Jurkat, Clone E6-1 (cell line): ENCODE measurements at places on chromosomes 5 and 9.

DNA sequence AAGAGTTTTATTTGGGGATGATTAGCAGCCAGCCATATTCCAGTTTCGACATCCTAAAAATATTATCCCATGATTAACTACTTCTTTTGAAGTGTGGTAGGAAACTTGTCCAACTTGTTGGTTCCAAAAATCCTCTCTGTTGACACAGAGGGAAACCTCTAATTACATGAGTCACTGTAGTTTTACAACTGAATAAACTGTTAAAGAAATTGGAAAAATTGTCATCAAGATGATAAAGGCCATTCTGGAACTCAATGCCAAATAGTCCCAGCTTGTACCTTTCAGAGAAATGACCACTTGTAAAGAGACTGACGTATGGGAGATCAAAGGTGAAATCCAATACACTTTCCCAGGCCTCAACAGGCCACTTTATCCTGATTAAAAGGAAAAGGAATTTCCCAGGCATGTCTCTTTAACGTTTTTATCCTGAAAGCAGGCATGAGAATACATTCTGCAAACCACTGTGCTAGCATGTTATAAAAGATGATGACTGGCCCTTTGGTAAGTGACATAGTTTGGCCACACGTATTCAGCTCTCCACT lies 261.6 kb downstream of the GLIS3 start:
- DNase-seq: no peak

- DNase-seq: no peak
Observed at GRCh38 chr5:150217038-150217437, 27.2 kb downstream of the SLC6A7 start.

DNA sequence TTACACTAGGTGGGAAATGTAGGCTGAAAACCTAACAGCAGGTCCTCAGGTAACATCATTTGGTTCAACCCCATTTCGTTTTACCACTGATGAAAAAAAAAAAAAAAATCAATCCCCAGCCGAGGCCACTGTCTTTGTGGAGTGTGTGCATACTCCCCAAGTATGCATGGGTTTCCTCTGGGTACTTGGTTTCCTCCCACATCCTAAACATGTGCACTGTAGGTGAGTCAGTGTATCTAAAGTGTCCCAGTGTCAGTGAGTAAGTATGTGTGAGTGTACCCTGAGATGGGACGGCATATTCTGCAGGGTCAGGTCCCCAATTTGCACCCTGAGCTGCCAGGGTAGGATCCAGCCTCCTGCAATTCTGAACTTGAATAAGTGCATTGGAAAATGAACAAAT lies 966.5 kb upstream of the DMAC1 start:
- DNase-seq: no peak

DNA sequence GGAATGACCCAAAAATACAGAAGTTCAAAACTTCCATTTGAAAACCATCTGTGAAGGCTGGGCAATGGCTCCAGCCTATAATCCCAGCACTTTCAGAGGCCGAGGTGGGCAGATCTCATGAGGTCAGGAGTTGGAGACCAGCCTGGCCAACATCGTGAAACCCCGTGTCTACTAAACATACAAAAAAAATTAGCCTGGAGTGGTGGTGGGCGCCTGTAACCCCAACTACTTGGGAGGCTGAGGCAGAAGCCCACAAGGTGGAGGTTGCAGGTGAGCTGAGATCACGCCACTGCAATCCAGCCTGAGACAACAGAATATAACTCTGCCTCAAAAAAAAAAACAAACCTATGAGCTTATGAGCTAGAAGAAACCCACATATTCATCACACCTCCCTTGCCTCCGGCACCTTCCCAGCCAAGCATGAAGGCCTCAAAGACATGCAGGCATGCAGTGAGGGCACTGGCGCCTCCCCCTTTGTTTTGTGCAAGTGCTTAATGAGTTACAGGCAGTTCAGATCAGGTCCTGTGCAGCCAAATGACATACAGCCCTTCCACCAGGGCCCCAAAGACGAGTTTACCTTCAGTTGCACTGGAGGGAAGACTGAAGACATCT lies 9.9 kb downstream of the HNRNPH1 start:
- DNase-seq: no peak

- DNase-seq: no peak
Observed at GRCh38 chr5:3595006-3595961, at the start of gene IRX1. IRX1 (plus strand) TSS chr5:3595832; CDS start chr5:3596106, 274 bp downstream.

- no peak for DNase-seq
Observed at GRCh38 chr5:455806-456205, 12.8 kb downstream of the EXOC3 start.

DNA sequence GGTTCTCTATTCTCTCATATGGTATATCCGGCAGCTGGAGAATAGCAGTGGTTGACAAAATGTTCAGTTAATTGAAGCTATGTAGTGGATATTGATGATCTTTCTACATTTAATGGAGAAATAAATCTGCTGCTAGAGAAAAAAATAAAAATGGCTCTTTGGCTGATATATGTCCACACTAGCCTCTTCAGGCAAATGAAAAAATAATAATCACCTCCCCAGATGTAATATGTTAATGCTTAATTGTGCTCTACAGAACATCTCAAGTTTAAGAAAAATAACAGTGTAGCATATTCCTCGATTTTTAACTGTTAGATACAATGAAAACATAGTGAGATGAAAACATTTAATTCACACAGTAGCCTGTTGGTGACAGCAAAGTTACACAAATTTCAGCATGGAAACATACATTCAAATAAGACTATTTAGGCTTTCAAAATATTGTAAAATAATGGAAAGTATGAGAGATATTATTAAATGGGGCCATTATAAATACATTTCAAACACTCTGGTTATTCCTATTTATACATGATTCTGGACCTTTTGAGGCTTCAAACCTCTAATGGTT lies 543.0 kb downstream of the MAT2B start:
- no peak for DNase-seq

DNA sequence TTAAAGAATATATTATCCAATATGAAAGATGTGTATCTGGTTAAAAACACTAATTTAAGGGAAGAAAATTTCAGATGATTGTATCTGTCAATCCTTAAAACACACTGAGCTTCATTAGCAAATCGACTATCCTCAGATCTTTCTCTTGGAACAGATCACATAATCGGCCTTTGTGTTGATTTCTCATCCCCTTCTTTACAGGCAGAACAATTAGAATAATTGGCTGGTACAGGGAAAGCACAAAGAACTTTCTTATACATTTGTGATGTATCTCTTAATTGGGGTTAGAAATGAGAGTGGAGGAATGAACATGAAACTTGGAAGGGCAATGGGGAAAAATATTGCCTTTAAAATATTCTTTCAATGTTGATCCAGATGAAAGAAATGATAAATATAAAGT lies 662.1 kb downstream of the TLE4 start:
- no peak for DNase-seq

DNA sequence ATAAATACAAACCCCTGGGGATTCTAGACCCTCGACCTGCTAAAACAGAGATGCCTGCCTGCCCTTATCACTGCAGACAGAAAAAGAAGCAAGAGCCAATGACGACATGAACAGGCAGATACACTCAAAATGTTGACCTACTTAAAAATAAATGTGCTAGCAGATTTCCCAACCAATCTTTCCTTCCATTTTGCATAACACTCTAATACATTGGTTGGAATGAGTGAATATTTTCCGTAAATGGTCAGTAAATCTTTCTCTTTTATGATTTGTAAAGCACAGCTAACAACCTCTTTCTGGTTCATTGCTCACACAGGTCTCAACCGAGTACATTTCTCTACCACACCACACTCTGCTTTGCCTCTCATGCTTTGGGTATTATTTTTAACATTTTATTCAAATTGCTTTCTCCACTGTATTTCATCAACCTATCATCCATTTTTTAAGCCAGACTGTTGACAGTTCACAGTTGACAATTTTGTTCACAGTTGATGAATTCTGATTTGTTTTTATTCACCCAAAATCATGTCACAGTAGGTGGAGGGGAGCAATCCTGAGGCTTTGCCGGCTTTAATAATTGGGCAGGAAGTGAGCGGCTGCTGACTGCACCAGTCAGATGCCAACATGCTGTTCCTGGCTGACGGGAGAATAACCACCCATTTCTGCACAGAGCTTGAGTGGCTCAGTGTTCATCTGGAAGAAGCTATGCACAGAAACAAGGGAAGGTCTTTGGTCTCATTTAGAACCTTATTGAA lies 426.6 kb downstream of the SPOCK1 start:
- no peak for DNase-seq

- peak; percentile 78 for DNase-seq
Observed at GRCh38 chr5:176541338-176542134, 4.3 kb upstream of the RNF44 start.

- no peak for DNase-seq
Observed at GRCh38 chr9:108978205-108978604, 35.1 kb downstream of the CTNNAL1 start.
